Thoracic aorta (tissue), 2 donors: ENCODE measurements at places on chromosomes 4 and X.

GRCh38 chrX:150907474-150907873, 9.0 kb upstream of the CD99L2 start:
- H3K4me1 ChIP-seq, result no peaks in the 10 kb centered on the region
- no peaks in the 10 kb centered on the region for H3K36me3 ChIP-seq
- H3K27ac ChIP-seq, result no peak overlapping the region
- DNase-seq, result no peak
- H3K27me3 ChIP-seq, result no peaks in the 10 kb centered on the region

GRCh38 chrX:134604701-134605311, 53.5 kb downstream of the PLAC1 start:
- H3K27me3 ChIP-seq, result no peaks in the 10 kb centered on the region
- no peak overlapping the region for H3K27ac ChIP-seq
- no peaks in the 10 kb centered on the region for H3K36me3 ChIP-seq
- DNase-seq, result no peak
- no peaks in the 10 kb centered on the region for H3K4me1 ChIP-seq

- H3K36me3 ChIP-seq, result no peaks in the 10 kb centered on the region
- H3K27me3 ChIP-seq, result no peaks in the 10 kb centered on the region
- no peaks in the 10 kb centered on the region for H3K4me1 ChIP-seq
- no peak overlapping the region for H3K27ac ChIP-seq
- H3K4me3 ChIP-seq, result no peak overlapping the region
Measured at GRCh38 chr4:64360664-64361398, 48.4 kb downstream of the TECRL start.

- H3K27ac ChIP-seq, result no peak overlapping the region
- no peaks in the 10 kb centered on the region for H3K27me3 ChIP-seq
- no peak for DNase-seq
- H3K4me3 ChIP-seq, result no peak overlapping the region
- no peaks in the 10 kb centered on the region for H3K36me3 ChIP-seq
Measured at GRCh38 chrX:11421805-11422524, 128.8 kb downstream of the AMELX start.

DNA sequence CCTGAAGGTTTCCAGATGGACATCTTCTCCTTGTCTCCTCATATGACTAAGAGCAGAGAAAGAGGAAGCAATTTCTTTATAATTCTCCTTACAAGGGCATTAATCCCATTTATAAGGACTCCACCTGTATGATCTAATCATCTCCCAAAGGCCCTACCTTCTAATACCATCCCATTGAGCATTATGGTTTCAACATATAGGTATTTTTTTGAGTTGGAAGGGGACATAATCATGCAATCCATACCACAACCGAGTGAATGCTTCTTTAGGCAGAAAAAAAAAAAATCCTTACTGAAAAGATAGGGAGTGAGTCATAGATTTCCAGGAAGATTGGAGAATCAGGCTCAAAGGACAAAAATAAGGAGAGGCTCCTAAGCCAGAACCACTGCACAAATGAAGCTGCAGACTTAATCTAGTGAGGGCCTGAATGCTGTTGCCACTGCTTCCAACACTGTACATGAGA, 312.5 kb upstream of the HS3ST1 start:
- no peak overlapping the region for H3K4me3 ChIP-seq
- peak overlapping the region; percentile 39 for H3K27ac ChIP-seq
- no peak for DNase-seq
- H3K4me1 ChIP-seq, result peaks cover 52% of the 10 kb centered on the region

DNA sequence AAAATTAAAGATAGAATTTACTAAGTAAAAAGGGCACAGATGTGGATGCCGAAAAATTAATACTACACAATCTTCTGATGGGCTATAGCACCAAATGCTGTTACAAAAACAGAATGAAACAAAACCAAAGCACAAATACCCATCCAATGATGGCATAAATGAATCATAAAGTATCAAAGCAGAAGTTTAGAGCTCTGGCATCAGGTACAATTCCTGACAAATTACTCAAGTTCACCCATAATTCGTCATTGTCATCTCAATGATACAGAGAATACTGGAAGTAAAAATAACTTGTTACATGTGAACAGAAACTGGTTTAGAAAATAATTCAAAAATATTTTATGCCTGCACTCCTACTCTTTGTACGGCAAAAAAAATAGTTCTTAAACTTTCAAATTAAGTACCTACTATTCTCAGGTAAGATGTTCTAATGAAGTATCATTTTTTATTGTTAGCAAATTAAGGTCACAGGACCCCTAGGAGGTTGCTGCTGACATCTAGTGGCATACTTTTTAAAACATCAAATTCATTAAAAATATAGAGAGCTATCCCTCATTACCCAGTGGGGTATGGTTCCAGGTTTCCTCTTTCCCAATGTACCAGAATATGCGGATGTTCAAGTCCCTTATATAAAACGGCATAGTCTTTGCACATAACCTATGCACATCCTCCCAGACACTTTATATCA, 126.1 kb downstream of the INPP4B start:
- DNase-seq, result no peak
- no peaks in the 10 kb centered on the region for H3K27me3 ChIP-seq
- H3K36me3 ChIP-seq, result no peaks in the 10 kb centered on the region
- H3K4me1 ChIP-seq, result peaks cover 6% of the 10 kb centered on the region

- H3K36me3 ChIP-seq, result no peaks in the 10 kb centered on the region
- DNase-seq, result no peak
- H3K4me1 ChIP-seq, result no peaks in the 10 kb centered on the region
- no peak overlapping the region for H3K4me3 ChIP-seq
- no peaks in the 10 kb centered on the region for H3K27me3 ChIP-seq
- H3K27ac ChIP-seq, result no peak overlapping the region
Measured at GRCh38 chr4:110787707-110788106, 164.8 kb upstream of the PITX2 start.

GRCh38 chr4:38832206-38832605, 24.4 kb downstream of the TLR6 start:
- no peak overlapping the region for H3K4me3 ChIP-seq
- H3K27me3 ChIP-seq, result no peaks in the 10 kb centered on the region
- H3K27ac ChIP-seq, result no peak overlapping the region
- H3K4me1 ChIP-seq, result no peaks in the 10 kb centered on the region
- no peaks in the 10 kb centered on the region for H3K36me3 ChIP-seq

- H3K4me1 ChIP-seq, result peaks cover 32% of the 10 kb centered on the region
- no peak for DNase-seq
- H3K36me3 ChIP-seq, result no peaks in the 10 kb centered on the region
- no peak overlapping the region for H3K4me3 ChIP-seq
- no peaks in the 10 kb centered on the region for H3K27me3 ChIP-seq
- peak overlapping the region; percentile 71 for H3K27ac ChIP-seq
Measured at GRCh38 chr4:15151033-15151432, 148.8 kb downstream of the CPEB2 start.
